ENCODE measurements at places on chromosomes 4 and X.

- peak; percentile 51 for DNase-seq
Measured at GRCh38 chrX:46408553-46409407, 136.4 kb downstream of the ZNF674 start.

GRCh38 chr4:95516528-95517017, 32.2 kb downstream of the UNC5C start:
- DNase-seq = no peak

DNA sequence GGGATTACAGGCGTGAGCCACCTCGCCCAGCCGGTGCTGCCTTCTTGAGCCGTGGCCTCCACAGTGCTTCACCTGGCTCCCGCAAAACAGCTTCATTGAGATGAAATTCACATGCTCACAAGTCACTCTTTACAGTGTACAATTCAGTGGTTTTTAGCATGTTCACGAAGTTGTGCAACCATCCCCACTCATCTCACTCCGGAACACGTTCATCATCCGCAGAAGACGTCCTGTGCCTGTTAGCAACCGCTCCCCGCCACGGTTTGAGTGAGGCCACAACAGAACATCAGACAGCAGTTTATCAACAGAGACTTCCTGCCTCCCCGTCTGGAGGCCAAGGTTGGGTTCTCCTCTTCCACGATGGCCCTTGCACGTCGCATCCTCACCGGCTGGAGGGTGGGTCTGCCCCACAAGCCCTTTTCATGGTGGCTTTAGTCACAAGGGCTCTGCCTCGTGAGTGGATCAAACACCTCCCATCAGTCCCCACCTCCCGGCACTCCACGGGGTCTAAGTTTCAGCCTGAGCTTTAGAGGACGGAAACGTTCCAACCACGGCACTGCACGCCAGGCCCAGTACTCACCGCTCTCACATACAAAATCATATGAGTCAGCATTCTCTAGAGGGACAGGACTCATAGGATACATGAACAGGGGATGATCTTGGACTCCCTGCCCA, 29.6 kb upstream of the SPON2 start:
- peak; percentile 65 for DNase-seq

DNA sequence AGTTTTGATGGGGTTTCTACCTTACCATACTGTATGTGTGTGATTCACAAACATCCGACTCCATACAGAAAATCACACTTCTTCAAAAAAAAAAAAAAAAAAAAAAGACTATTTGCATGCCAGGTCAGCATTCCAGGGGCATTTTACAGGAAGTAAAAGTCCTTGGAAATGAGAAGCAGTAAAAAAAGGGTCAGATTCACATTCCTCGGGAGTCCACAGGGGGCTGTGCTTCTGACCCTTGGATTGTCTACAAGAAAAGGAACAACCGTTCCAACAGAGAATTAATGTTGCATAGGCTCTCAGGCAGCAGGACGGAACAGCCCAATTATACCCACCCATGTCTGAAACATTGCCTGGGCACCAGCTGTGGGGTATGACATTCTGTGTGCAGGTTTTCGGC, 290.3 kb downstream of the LDB2 start:
- no peak for DNase-seq

DNA sequence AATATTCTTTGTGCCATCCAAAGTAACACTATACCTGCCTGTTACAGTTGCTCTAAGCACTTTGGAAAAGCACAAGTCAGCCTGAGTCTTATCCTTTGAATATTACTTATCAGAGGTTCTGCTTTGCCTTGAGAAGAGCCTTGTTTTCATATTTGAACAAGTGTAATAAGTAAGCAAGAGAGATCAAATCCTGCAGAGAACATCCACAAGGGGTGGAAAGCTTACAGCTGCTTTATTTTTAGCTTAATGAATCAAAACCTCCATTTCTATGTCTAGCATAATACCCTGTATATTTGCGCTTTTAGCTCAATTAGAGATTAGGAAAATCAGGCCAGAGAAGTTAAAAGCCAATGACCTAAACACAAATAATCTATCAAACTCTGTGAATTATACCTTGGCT, 139.8 kb downstream of the CDS1 start:
- no peak for DNase-seq

- no peak for DNase-seq
Measured at GRCh38 chr4:156408749-156409148, 455.1 kb upstream of the CTSO start.

DNA sequence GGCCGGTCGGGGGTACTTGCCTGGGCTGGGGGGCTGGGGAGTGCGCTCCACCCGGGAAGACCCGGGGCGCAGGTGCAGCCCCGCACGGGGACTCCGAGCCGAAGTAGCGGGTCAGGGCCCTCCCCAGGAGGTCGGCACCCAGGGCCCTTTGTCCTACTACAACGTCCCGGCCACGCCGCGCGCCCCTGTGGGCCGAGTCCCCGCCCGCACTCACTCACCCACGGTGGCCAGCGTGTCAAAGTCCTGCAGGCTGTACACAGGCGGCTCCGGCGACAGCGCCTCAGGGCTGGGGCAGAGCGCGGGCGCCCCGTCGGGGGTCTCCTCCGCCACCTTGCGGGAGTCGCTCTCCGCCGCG, 602 bp downstream of the PRKX start:
- DNase-seq = no peak

- DNase-seq = no peak
Measured at GRCh38 chrX:132088864-132089263, 39.0 kb downstream of the FRMD7 start.

Data from activated CD8-positive, alpha-beta memory T cell treated with anti-CD3 and anti-CD28 coated beads for 4 hours (primary cell).